ENCODE measurements at places on chromosomes 6 and 20.

DNA sequence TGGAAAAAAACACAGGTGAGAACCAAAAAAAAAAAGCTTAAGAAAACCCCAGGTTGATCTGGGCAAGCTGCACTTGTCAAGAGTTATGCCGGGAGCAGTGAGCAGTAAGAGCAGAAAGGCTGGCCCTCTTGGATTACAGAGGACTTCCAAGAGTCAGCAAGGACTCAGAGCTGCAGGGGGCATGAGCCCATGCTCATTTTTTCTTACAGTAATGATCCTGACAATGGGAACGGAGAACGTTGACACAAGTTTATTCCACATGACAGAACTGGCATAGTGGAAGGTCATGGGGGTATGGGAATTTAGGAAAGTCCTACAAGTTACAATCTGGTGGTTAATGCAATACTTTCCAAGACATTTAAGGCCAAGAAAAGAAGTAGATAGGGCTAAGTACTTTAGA, 256.6 kb downstream of the GMDS start:
- DNase-seq: no peak

DNA sequence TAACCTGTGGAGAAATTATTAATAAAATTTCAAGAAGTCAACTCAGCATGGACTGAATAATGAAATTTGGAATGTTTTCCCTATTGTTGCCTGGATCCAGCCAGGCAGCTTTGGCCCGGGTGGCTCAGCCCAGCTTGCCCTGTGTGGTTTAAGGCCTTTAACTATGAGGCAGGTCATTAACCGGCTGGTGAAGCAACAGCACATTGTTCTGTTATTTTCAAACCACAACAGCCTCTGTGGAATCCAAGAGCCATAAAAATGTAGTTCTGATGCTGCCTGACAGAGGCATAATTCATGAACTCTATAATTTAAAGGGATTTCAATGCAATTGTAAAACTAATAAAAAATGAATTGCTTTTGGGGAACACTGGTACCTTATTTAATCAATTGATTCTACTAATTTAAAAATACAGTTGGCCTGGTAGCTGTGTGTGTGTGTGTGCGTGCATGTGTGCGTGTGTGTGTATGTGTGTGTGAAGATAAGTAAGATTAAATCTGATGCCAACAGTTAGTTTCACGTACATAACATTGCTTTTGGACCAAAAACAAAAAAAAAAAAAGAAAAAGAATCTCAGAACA, 117.7 kb downstream of the RPS12 start:
- DNase-seq: no peak

DNA sequence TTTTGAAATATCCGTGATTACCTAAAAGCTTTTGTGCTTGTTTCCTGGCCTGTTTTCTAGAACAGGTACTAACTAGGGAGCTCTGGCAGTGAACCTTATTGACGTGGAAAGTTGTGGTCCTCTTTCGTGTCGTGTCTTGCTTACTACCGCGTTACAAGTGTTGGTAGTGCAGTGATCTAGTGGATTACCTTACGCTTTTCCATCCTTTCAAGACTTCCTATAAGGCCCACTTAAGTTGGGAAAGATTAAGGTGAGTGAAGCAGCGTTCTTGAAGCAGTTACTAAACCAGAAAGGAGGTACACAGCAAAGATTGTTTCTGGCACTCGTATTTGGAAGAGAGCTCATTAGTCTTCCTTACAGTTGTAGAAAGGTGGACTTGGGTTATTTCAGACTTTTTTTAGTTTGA, 1.9 kb downstream of the PNRC1 start:
- no peak for DNase-seq

DNA sequence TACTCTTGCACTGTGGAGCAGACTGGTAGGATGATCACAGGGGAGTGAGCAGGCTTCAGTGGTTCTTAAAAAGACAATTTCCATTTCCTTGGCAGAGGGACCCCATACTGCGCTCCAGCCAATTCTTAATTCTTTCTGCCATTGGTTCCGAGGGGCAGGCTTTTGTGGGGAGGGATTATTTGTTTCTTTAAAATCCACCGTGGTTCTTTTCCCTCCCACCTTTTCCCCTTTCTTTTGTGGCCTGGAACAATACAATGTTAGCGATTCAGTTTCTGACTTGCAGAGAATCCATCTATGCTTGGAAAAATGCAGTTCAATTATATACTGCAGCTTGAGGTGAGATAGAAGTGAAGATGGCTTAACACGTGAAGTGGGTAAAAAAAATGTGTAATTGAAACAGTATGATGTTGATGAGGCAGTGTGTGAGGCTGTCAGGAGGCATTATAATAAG, 379.0 kb upstream of the FLRT3 start:
- no peak for DNase-seq

GRCh38 chr6:62039605-62040004, 246.4 kb downstream of the KHDRBS2 start:
- no peak for DNase-seq

DNA sequence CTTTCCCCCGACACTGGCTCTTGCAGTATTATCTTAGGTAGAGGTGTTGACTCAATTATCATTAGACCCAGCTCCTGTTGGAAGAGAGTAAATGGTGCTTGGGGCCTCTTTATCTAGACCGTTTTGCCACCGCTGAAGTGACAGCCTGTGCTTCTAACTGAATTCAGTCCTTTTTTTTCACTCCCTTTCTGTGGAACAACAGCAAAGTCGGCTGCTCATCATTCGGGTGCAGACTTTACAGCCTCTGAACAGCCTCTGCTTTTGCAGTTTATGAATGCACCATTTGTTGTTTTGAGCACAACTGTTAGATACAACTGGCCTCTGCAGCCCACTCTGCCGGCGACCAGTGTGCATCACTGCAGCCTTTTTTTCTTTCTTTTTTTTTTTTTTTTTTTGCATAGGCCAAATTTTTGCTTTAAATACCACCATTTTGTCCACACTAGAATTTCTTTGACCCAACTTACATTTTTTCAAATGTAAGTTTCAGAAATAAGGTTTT, 35.8 kb downstream of the RREB1 start:
- peak; percentile 16 for DNase-seq

GRCh38 chr6:32175711-32176475, at the start of gene AGPAT1:
TSS of gene AGPAT1 (minus strand) at chr6:32176084. CDS start at chr6:32171496, 4,588 bp downstream.
- DNase-seq: peak; percentile 97

DNA sequence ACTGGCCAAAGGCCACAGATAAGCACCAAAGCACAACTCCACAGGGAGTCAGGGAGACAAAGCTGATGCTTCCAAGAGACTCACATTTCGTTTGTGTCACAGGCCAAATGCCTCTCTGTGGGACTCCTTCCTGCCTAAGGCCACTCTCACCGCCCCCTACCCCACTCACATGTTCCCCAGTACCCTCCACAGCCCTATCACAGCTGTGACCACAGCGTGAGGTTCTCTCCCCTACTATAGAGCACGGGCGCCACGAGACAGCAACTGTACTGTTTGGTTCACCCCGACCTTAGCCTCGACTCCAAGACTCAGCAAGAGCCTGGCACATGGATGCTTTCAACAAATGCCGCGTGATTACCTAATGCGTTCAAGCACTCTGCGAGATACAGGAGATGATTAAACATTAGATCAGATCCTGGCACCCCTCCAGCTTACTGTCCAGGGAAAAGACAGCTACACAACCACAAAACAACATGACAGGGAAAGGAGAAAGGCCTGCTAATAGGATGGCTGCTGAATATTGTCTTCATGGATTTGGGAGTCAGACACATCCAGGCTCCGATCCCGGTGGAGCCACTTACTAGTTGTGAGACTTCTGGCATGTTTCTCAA, 105.5 kb downstream of the AGPAT4 start:
- DNase-seq: peak; percentile 61

GRCh38 chr6:129279343-129280292, 396.7 kb downstream of the LAMA2 start:
- no peak for DNase-seq

GRCh38 chr20:63976980-63977738, 2.3 kb downstream of the SAMD10 start:
- no peak for DNase-seq

DNA sequence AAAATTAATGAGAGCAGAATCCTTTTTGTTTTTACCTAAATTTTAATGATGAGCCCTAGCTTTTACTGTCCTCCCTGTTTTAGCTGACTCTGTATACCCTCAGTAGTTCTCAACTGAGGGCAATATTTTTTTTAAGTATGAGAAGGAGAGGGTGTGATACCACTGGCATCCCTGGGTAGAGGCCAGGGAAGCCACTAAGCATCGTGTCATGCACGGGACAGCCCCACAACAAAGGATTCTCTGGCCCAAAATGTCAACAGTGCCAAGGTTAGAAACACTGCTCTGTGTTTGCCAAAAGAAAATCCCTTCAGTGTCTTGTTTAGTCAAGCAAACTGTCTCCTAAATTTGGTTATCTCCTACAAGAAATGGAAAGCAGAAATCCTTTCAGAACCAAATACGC, 210.4 kb downstream of the KCNQ5 start:
- DNase-seq: no peak

DNA sequence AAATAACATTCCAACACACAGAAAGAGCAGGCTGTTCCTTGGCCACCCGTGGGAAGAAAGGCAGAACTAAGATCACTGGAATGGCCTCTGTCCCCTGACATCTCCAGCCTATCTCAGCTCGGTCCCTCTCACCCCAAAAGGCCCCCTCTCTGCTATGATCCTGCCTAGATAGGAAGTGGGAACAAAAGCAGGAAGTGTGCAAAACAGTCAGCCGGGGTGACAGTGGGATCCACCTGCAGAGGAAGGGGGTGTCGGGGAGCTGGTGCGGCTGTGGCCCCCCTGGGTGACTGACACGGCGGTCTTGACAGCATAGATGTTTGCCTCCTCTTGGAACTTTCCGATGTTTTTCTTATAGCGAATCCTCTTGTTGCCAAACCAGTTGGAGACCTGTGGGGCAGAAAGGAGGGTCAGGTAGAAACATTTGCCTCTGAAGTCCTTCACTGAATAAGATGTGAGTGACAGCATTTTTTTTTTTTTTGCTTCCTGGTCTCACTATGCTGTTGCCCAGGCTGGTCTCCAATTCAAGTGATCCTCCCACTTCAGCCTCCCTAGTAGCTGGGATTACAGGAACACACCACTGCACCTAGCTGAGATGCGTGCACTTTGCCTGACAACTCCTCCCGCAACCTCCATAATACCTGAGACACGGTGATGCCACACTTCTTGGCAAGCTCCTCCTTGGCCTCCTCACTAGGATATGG, 2.8 kb downstream of the PBX2 start:
- DNase-seq: no peak

- peak; percentile 60 for DNase-seq
These were observed at the start of gene HS3ST5 for GRCh38 chr6:114342826-114343781. TSS of gene HS3ST5 (minus strand) at chr6:114343023. CDS start at chr6:114062845, 280,178 bp downstream.

DNA sequence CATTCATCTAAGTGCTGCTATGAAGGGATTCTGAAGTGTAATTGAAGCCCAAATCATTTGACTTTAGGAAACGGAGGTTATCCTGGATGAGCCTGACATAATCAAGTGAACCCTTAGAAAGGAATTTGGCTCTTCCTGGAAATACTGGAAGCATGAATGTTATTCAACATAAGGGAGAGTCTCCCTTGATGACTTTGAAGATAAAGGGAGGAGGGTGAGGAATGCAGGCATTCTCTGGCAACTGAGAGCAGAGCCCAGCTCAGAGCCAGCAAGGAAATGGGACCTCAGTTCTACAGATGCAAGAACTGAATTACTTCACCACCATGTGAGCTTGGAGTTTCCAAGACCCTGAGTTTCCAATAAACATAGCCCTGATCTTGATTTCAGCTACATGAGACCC, 168.2 kb downstream of the DLL1 start:
- DNase-seq: no peak

DNA sequence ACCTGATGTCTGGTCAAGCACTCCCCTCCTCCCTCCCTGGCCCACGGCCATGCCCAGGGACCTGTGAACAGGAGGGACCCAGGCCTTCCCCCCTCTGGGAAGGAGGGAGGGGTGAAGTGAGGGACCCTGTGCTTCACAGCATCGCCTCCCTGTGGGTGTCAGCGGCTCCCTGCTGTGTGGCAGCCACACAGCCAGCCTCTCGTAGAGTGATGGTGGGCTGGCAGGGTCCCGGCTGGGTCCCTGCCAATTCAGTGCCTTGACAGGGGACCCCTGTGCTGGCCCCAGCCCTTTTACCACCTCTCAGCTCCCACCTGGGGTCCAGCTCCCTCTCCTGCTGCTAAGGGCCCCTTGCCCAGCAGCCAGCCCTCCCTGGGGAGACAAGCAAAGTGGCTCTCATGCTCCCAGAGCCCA, 31.3 kb upstream of the GRM4 start:
- no peak for DNase-seq

- no peak for DNase-seq
These were observed 9.8 kb downstream of the SPATA2 start for GRCh38 chr20:49905415-49906091.

DNA sequence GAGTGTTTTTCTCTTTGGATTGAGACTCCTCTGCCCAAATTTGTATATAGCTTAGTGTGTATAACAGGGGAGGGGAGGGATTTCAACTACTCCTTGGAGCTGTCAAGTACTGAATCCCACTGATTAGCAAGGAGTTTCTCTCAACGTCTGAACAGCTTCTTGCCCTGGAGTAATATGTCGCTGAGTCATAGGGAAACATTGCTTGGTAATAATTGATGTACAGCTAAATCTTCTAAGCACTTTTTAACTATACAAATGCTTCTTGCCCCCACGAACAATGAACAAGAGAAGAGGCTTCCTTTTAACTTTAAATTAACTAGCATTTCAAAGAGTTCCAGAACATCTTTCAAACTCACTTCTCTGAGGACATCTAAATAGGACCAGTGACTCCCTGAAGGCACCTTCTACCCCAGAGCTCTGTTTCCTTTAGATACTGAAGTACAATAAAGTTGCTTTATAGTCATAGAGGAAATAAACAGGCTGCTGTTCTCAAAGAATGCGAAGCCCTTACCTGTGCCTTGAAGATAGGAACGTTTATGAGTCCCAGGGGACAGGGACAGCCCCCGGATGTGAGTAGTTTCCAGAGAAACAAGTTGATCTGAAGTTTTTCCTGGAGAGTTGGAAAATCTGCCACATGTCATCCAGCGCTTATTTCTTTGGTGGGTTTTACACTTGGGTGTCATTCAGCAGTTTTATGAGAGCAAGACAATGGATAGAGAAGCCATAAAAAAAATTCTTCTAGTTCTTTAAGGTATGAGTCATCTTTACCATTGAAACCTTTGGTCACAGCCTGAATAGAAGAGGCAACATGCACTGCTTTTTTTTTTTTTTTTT, 462.5 kb upstream of the BTBD3 start:
- DNase-seq: no peak

GRCh38 chr6:72424476-72424875, 197.4 kb upstream of the KCNQ5 start:
- no peak for DNase-seq

DNA sequence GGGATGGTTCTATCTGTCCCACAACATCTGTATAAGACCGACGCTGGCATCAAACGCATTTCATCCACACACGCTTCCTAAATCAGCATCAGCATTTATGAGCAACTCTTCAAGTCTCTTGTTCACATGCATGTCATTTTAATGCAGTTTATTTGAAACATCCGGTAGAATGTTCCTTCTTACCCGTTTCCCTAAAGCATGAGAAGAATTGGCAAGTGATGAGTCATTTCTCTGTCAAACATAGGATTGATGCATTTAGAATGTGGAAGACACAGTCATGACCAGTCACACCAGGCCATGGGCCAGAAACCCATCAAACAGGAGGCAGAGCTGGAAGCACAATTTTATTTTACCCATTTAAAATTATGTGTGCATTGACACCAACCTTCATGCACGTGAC, 122.8 kb downstream of the UST start:
- DNase-seq: no peak
